ENCODE measurements at places on chromosomes 3 and 15. TPM values are rescaled to one million over a fixed set of nuclear protein-coding genes. Genes with fewer than 3 reads are reported as not detected.

The IQSEC1 gene
- total RNA-seq = 17.8 TPM

The STRIT1 gene
- total RNA-seq = not detected

The RPUSD2 gene
- 16.4 TPM for total RNA-seq

The NOX5 gene
- total RNA-seq = 0.31 TPM

The HCLS1 gene
- total RNA-seq = 0.45 TPM

The KCNMB3 gene
- total RNA-seq = 0.99 TPM

The TGM5 gene
- total RNA-seq = not detected

The ARID3B gene
- 3.5 TPM for total RNA-seq

The CCDC80 gene
- total RNA-seq = 64.6 TPM

The PROS1 gene
- 7.6 TPM for total RNA-seq

The ARHGEF26 gene
- total RNA-seq = 5.5 TPM

The ACTC1 gene
- total RNA-seq = 0.22 TPM

The GOLGA8G gene
- not detected for total RNA-seq

The SUSD5 gene
- total RNA-seq = 4.1 TPM

The KNG1 gene
- not detected for total RNA-seq

The MIX23 gene
- 52.6 TPM for total RNA-seq

The CTXN2 gene
- 0.04 TPM for total RNA-seq

The ATG3 gene
- total RNA-seq = 55.5 TPM

The LRRK1 gene
- 20.1 TPM for total RNA-seq

The THSD4 gene
- total RNA-seq = 21.1 TPM

The ACTR8 gene
- total RNA-seq = 17.3 TPM

The CASR gene
- not detected for total RNA-seq

The CHRNA7 gene
- 4.0 TPM for total RNA-seq

The ROBO1 gene
- 13.2 TPM for total RNA-seq

The CCRL2 gene
- total RNA-seq = 0.13 TPM

The B3GNT5 gene
- total RNA-seq = 16.9 TPM

The GP5 gene
- not detected for total RNA-seq

The BLOC1S6 gene
- 20.8 TPM for total RNA-seq

The TP63 gene
- total RNA-seq = 0.27 TPM

The C3orf85 gene
- total RNA-seq = not detected

The RBM15B gene
- total RNA-seq = 20.3 TPM

The PPM1L gene
- 0.84 TPM for total RNA-seq

The PLA2G4E gene
- total RNA-seq = not detected

The XCR1 gene
- not detected for total RNA-seq

Data from A549 treated with CpdA at 1 μM for 4 hours (cell line).